ENCODE measurements at places on chromosomes 11 and 22.

- no peak for DNase-seq
These were observed 51.4 kb downstream of the GRIK4 start for GRCh38 chr11:120562806-120563425.

- DNase-seq: no peak
These were observed 58.4 kb downstream of the DGCR2 start for GRCh38 chr22:19063581-19064353.

DNA sequence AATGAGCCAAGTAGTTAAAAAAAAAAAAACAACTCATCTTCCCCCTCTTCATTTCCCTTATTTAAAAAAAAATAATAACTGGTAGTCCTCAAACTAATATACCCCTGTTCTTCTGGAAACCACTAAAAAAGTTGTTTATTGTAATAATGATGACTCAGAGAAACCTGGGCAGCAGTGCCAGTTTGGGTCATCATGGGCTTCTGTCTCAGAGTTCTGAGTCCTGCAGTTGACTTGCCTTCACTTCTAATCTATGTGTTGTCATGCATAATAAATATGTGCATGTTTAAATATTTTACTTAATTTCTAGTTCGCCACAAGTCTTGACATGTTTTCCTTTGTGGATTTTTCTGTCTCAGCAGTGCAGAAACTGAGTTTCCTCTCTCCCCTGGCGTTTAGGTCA is 46.8 kb downstream of the PPP2R1B start:
- DNase-seq: no peak

DNA sequence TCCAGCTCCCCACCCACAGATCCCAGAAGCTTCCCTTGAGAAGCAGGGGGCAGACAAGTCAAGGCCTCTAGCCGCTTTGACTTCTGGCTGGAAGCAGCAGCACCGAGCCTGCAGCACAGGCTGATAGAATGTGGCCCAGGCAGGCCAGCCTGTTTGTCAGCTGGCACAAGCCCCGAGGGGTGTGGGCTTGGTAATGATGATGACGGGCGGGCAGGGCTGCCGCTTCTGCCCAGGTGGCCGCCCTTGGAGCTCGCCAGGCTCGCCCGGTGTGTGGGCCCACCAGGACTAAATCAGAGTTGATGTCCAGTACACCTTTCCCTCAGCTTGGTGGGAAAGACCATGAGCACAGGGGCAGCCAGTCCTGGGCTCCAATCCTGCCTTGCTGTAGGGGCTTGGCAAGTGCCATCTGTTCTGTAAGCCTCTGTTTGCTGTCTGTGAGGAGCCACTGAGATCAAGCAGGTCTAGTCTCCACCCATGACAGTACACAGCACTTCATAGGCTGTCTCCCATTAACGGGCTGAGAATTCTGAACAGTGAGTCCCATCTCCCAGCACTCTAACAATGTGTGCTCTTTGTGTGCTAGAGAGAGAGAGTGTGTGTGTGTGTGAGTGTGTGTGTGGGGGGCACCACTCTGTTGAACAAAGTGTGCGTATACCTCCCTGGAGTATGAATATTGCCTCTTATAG is 26.8 kb downstream of the MICAL2 start:
- no peak for DNase-seq

- no peak for DNase-seq
These were observed 66.5 kb upstream of the TOP3B start for GRCh38 chr22:22048981-22049531.

DNA sequence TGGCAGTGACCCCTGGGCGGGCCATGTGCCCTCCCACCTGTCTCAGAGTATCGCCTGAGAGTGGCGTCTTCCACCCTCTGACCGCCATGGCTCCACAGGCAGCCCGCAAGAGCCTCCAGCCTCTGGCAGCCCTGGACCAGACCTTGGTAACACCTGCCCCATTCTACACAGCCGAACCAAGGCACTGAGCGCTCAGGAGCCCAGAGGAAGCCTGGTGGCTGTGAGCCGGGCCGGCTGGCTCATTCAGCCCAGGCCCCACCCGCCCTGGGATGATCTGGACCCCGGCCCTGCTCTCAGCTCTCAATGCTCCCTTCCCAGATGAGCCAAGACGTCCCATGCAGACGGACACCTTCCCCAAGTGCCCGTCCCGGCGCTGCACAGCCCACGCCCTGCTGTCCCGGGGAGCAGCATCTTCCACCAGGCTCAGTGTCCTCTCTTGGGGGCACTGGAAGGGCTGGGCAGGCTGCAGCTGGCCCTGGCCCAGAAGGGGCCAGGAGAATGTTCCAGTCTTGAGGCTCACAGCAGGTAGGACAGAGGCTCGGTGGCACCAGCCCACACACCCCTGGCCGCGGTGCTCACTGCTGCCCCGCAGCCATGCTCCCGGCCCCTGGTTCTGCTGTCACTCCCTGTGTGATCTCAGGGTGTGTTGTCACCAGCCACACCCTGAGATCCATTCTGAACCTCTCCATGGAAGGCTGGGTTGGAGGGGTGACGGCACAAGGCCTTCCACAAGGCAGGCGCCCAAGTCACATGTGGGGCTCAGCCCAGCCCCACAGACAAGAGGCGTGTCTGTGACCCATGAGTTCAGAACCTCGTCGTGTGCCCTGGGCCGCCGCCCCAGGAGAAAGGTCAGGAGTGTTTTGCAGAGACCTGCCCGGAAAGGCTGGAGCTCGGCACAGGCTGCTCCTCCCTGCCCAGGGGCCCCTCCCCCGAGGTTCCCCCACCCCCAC is 24.2 kb upstream of the PPARA start:
- DNase-seq: no peak

DNA sequence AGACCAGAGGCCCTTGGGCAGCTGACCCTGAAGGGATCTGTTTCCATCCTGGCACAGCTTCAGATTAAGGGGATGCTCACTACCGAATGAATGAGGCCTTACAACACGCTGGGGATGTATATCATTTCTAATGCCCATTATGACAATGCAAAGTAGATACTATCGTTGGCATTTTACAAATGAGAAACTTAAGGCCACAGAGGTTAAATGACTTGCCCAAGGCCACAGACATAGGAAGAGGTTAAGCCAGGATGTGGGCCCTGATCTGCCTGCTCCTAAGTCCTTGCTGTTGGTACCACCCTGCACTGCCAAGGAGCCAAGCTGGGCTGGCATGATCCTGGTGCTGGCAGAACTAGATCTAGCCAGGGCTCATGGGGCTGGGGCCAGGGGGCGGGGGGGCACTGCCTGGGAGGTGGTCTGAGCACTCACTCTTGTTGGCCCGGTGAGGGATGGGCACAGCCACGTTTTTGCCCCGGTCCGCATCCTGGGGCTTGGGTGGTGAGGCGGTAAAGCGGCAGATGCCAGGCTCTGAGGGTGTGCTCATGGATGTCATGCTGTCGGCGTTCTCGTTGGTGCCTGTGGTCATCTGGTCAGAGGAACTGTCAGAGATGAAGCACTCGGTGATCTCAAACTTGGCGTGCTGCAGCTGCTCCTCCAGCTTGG is 102.8 kb downstream of the CEP164 start:
- no peak for DNase-seq

- no peak for DNase-seq
These were observed 12.4 kb downstream of the CRY2 start for GRCh38 chr11:45859661-45860140.

DNA sequence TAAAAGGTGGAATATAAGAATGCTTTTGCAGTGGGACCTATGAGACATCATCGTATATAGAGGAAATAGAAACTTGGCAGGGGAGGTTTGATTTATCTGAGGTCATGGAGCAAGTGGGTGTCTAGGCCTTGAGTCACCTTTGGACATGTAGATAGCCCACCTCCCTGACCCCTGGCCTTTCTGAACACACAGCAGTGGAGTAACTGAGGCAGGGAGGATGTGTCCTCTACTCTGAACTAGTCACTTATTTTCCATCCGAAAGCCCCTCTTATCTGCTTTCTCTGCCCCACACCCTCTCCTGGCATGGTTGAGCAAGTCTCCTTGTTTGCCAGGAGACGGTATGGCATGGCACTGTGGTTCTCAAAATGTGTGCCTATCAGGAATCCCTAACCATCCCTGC is 7.9 kb downstream of the CD82 start:
- DNase-seq: no peak

DNA sequence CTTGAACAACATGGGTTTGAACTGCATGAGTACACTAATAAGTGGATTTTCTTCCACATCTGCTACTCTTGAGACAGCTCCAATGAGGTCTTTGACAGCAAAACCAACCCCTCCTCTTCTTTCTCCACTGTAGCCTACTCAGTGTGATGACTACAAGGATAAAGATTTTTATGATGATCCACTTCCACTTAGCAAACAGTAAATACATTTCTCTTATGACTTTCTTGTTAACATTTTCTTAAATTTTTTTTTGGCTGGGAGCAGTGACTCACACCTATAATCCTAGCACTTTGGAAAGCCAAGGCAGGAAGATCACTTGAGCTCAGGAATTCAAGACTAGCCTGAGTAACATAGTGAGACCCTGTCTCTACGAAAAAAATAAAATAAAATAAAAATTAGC is 9.9 kb upstream of the EIF4G2 start:
- DNase-seq: no peak

DNA sequence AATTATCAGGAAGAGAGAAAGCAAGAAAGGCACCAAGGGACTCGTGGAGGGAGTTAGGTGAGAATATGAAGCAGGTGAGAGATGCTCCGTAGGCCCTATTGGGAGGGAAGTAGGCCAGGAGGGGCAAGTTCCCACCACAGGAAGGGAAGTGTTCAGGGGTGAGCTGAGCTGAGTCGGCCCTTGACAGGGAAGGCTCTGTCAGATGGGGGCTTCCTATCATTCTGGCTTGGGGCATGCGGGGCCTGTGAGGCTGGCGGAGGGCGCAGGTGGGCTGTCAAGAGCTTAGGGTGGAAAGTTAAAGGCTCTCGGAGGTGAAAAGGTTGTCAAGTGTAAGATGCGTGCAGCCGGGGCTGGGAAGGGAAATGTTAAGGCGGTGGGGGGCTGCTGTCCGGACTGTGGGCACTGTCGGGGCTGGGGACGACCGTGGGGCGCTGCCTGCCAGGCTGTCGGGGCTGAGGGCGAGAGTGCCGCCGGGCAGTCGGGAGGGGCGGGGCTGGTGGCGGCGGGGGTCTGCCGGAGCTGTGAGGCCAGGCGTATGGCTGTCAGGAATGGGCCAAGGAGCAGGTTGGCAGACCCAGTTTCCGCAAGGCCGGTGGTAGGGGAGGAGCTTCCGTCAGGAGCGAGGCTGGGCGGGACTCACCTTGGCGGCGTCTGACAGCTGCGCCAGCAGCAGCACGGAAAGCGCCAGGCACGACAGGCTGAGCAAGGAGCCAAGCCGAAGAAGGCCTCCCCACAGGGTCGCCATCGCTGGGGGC is 496 bp downstream of the TMEM9B start:
- DNase-seq: peak; percentile 79

- DNase-seq: no peak
These were observed 51.2 kb upstream of the SLC22A12 start for GRCh38 chr11:64539711-64540427.

- DNase-seq: no peak
These were observed 45.6 kb downstream of the DENND5A start for GRCh38 chr11:9219572-9219971.

- DNase-seq: no peak
These were observed 118.6 kb downstream of the ARHGAP42 start for GRCh38 chr11:100805506-100806199.

GRCh38 chr11:108286370-108286769 is 63.5 kb downstream of the ATM start:
- peak; percentile 12 for DNase-seq

DNA sequence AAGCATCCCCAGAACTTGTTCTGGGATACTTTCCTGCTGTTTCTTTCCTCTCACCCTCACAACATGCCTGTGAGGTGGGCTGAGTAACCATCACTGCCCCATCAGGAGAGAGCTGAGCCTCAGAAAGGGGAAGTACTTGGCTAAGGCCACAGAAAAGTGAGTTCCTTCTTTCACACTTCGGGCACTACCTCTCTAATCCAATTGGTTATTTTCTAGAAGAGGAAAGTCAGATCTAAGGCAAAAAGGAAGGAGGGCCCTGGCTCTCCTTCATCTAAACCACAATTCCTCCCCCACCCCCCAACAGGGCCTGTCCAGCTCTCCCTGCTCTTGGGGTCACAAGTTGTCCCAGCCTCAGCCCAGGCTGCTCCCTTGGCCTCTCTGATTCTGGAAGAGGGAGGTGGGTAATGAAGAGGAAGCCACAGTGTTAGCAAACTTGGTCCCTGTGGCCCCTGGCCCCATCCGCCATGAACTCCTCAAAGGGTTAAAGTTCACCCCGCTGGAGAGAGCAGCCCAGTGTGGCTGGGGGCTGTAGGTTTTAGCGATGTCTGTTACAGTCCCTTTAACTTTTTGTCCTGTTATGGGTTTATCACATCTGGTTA is 34.0 kb downstream of the SLC22A12 start:
- no peak for DNase-seq

GRCh38 chr11:61106296-61106695 is 4.0 kb downstream of the CD5 start:
- no peak for DNase-seq

DNA sequence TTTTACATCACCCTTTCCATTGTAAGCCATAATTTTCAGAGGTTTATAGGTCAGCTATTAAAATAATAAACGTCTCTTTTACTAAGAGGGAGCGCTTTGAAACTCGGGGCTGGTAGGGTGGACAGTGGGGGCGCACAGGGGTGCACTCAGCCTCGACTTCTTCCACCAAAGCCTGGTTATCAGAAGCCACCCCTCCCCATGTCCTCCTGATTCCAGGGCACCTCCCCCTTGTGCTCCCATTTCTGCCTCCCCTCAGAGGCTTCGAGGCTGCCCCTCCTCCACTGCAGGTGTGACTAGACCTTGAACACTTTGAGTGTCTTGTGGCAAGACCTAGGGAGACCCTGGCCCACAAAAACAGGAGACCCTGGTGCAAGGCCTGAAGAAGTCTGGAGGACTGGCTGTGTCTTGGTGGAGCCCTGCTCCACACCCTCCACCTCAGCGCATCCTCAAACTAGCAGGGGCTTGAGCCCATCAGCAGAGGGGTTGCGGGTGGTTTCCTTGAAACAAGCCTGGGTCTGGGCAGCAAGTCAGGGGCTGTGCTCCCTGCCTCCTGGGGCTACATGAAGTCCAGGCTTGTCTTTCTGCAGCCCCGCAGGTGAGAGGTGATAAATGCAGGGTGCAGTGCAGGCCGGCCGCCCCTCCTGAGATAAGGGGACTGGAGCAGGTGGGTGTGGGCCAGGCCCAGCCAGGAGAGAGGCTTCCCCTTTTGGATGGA is 3.0 kb downstream of the CDKN1C start:
- no peak for DNase-seq

- DNase-seq: no peak
These were observed 4.3 kb upstream of the GP1BB start for GRCh38 chr22:19719050-19719482.

- no peak for DNase-seq
These were observed 885.7 kb upstream of the RAG2 start for GRCh38 chr11:37483761-37484160.
